Naive thymus-derived CD4-positive, alpha-beta T cell (primary cell): ENCODE measurements at places on chromosomes 7 and 10.

GRCh38 chr10:78744056-78744455 is 324.7 kb upstream of the ZMIZ1 start:
- H3K4me3 ChIP-seq: no peak overlapping the region
- no peaks in the 10 kb centered on the region for H3K36me3 ChIP-seq

DNA sequence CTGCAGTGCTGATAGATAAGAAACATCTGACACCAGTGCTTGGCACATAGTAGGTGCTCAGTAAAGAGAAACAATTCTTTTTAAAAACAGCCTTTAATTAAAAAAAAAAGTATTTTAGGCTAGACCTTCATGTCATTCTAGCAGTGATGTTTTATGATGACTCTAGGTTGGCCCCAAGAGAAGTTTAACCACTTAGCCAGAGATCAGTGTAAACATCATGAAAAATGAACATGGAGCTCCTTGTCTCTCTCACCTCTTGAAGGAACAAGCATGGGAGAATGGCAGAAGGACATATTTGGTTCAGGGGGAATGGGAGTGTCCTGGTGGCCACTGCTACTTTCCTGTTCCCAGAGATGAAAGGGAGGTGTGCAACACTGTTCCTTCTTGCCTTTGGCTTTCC is 641.0 kb downstream of the LRMDA start:
- H3K27me3 ChIP-seq: no peaks in the 10 kb centered on the region
- no peak for DNase-seq
- H3K27ac ChIP-seq: no peak overlapping the region
- no peaks in the 10 kb centered on the region for H3K4me1 ChIP-seq

- H3K27ac ChIP-seq: no peak overlapping the region
- no peaks in the 10 kb centered on the region for H3K36me3 ChIP-seq
These were observed 260.5 kb upstream of the AOAH start for GRCh38 chr7:36984710-36985312.

DNA sequence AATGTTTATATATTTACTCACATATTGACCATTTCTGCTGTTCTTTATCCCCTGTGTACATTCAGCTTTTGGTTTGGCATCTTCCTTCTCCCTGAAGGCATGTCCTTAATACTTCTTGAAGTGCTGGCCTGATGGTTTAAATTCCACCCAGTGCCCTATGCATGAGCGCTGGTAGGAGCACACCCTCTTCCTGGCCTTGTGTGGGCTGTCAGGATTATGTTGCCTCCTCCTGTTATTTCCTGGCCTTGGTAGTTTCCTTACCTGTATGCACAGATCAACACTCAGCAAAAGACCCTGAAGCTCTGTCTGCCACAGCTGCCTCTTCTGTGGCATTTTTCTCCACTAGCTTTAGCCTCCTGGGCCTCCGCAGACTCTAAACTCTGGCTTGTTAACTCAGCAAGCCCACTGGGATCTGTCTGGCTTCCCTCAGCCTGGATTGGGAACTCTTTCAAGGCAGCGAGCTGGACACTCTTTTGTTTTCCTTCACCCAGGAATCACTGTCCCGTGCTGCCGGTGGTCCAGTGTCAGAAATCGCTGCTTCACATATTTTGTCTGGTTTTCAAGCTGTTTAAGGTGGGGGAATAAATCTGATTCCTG is 595.2 kb downstream of the SDK1 start:
- H3K27ac ChIP-seq: no peak overlapping the region
- no peaks in the 10 kb centered on the region for H3K27me3 ChIP-seq
- no peak overlapping the region for H3K4me3 ChIP-seq
- no peaks in the 10 kb centered on the region for H3K36me3 ChIP-seq
- H3K4me1 ChIP-seq: no peaks in the 10 kb centered on the region
- DNase-seq: no peak

GRCh38 chr10:97067716-97068391 is 117.9 kb downstream of the SLIT1 start:
- no peak overlapping the region for H3K27ac ChIP-seq
- H3K4me1 ChIP-seq: no peaks in the 10 kb centered on the region
- no peaks in the 10 kb centered on the region for H3K27me3 ChIP-seq
- H3K36me3 ChIP-seq: no peaks in the 10 kb centered on the region
- no peak for DNase-seq

DNA sequence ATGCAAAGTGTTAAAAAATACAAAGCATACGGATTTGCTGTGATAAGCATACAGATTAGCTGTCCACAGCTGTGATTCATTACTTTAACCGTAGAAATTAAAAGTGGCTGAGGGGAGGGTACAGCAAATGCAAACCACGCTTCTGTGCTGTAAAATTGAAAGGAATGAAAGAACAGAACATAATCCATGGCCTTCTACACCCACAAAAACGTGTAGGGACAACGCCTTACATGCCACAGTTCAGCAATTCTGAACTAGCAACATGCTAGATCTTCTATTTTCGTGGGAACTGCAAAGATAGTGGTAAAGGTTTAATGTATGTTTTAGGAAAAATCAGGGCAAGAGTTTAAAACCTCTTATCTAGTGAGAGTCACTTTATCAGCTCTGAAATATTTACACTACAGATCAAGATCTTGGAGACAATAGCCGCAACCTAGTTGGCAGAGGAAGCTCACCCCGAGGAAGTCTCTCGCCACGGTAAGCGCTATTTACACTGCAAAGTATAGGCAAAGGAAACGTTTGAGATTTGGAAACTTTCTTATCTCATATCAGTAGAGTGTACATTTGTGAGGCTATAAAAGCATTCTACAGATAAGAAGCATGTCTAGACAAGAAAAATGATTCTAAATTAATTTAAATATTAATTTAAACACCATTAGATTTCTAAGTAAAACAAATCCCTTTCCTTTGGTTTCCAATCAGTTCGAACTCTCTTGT is 193.6 kb downstream of the MLLT10 start:
- H3K4me1 ChIP-seq: no peaks in the 10 kb centered on the region
- DNase-seq: no peak
- H3K36me3 ChIP-seq: no peaks in the 10 kb centered on the region
- no peak overlapping the region for H3K4me3 ChIP-seq
